ENCODE measurements at places on chromosomes 2 and 18.
A peak's percentile ranks its signal among the peaks of the same experiment; 100 is the strongest.

DNA sequence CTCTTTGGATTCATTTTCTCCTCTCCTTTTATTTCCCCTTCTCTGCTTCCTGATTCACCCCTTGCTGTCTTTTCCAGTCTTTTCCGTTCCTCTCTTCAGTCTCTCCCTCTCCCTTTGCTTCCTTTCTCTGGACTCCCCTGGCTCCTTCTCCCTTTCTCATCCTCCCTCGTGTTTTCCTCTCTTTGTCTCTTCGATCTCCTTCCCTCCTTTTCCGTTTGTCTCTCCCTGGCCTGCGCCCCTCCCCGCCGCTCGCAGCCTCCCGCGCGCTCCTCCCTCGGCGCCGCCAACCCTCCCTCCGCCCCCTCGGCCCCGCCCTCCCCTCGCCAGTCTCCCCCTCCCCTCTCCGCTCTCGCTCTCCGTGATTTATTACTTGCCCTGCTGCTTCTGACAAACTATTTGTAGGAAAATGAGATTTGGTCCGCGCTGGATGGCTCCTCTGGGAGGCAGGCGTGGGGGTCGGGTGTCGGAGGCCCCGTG, 46.0 kb upstream of the PAX8 start:
- peak; percentile 84 for DNase-seq

DNA sequence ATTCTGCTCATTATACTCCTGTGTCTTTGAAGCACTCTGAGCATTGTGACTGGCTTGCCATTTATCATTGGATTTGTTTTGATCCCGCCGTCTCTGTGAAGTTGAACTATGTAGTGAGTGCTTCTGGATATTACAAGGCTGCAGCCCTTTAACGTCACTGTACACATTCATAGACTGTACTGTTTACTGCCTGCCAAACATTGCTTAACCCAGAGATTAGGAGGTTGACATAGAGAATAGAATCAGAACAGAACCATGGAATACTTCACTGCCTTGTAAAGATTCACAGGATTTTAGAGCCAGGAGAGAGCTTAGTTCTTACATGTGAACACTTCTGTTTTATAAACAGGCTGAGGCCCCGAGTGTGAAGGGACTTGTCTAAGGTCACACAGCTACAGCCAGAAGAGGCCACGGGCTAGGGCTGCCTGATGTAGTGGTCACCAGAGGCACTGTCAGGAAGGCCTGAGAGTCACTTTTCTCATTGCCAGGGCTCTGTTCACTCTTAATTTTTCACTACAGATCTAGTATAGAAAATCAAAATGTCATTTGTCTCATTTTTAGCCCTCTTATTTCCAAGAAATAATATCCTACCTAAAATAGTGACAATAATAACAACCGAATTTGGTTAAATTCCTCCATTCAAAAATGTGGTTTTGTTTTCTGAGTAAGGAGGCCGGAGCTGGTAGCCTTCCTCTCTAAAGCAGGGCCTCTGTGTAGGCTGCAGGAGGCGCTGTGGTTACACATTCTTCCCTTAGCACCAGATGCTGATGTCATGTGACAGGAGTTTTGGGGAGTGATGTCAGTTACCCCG, 87.9 kb downstream of the UGGT1 start:
- peak; percentile 54 for DNase-seq

DNA sequence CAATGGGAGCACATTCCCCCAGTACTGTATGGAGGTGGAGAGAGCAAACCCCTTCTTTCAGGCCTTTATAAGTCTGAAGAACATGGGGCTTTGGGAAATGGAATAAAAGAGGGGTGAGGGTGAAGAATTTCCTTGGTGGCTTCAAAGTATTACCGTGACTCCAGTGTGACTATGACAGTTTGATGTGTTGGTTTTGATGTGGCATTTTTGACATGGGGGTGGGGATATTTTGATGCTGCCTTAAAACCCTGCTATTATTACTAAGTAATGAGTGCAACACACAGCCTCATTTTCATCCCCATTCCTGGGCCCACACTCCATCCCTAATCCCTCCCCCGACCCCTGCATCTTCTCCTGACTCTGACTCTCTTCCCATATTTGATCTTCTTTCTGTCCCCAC, 23.6 kb downstream of the QPCT start:
- DNase-seq, result no peak

DNA sequence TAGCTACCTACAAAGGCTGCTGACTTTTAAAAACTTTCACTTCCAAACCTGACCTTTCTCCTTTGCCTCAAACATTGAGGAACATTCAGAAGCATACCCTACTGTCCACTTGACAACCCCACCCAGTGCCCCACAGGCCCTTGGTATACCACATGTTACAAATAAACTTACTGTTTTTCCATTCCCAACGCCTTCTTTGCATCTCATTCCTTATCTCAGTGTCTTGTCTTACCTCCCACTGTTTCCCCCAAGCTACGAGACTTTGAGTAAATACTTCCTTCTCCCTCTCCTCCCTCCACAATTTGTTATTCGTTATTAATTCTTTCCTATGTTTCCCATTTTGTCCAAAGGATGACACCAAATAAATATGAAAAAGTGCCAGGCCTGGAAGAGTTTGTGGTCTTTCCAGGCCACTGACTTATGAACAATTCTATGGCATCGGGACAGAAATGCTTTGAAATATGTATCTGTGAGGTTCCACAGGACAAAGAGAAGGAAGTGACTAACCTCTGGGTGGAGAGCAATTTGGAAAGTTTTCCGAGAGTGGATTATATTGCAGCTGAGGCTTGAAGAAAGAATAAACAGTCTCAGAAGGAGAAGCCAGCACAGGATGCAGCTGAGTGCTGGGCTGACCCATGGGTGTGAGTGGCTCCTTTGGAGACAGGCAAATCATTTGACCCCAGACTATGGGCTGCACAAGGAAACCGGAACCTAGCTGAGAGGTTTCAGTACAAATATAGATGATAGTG, 409.0 kb downstream of the LPIN1 start:
- peak; percentile 72 for DNase-seq

DNA sequence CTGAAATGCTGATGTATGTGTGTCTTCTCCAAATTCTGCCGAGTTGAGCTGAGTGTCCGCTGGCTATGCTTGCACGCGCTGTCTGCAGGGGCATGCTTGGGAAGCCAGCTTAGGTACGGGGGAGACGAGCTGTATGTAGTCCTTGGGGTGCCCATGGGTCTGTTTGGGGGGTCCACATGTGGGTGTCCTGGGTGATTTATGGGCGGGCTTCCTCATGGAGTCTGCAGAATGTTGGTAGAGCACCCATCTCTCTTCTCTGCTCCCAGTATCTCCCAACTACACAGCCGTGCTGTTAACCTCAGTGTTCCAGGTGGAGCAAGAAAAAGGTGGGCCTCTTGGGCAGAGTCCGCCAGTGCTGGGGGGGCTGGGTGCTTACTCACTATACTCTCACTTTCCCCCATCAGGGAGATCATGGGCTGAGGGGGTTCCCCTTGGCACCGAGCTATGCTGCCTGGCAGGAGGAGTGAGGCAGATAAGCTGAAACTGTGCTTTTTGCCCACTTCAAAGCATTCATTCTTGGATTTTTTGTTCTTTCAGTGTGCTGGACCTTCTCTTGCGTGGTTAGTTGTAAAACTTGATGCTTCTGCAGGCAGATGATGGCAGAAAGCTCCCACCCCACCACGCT, 128.2 kb upstream of the ALKAL2 start:
- no peak for DNase-seq

DNA sequence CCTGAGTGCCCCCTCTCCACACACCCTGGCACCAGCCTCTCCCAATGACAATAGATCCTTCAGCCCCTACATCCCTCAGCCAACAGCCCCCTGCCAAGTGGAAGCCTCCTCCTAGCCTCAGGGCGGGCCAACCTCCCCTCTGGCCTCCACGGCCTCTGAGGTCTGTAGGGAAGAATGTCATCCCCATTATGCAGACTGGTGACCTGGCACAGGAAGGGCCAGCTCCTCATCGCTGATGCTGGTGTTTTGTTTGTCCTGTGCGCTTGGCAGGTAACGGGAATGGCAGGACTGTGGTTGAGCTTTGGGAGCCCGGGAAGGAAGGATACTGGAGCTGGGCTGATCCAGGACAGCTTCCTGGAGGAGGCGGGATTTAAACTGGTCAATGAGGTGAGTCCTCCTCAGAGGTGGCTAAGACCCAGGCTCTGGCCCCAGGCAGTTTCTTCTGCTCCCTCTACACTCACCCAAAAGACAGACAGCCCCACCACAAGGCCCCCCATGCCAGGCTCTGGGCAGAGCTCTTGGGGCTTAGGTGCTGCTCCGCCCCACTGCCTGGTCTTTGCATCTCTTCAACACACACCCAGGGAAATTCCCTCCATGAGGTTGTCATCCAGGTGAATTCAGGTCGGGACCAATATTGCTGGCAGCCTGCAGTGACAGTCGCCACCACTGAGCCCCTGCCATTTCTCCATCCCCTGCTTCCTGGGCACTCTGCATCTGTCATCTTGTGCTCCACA, 75.2 kb upstream of the SMAD7 start:
- DNase-seq, result no peak

Measured in SJSA1 (cell line).